ENCODE measurements at places on chromosomes 13 and 19.

DNA sequence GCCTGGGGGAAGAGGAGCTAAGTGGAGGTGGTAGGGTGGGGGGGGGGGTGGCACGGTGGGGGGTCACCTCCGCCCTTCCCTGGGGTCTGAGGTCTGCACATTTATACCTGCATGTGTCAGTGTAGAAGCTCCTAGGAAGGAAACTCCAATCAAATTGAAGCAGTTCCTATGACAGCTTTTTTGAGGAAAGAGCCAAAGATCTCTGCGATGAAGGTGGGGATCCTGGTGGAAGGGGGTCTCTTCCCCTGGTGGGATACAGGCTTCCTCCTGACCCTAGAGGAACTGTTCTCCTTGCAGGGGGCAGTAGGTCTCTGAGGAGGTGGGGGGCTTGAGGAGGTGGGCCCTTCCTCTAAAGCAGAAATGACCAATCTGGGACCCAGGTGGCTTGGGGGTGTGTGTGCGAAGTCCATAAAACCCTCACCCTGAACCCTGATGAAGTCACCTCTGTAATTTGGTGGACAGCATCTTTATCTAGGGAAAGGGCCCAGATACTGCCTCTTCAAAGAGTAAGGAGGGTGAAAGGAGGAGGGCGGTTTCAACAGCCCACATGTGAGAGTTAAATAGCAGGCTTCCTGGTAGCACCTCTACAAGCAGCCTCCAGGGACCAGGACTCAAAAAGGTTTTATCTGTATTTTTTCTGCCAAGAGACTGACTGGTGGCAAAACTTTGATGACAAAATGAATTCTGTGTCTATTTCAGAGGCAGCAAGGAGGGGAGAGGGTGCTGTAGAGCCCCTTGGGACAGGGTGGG lies 12.9 kb downstream of the RANBP3 start:
- no peak for DNase-seq

DNA sequence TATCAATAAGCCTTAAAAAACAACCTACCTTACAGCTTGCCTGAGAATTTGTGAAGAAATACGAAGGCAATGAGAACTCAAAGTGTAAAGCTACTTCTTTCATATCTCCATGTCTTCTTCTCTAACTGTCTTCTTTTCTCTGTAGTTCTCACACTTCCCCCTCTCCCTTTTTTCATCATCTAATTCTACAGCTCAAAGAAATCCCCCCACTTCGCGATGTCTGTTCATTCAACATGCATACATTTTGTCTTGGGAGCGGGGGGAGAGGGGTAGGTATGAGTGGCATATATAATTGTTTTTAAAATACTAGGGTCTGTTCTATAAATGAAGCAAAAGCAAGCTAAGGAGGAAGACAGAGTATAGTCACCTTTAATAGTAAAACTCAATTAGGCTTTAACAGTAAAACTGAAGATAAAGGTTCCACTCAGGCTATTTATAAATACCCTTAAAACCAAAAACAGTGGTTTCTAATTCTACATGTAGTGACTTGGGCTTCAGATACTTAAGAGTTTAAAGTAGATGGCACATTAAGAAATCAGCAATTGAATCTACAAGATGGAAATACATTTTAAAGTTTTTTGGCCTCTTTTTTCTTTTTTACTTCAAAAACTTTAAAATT lies 106.9 kb downstream of the KLF12 start:
- DNase-seq, result no peak

GRCh38 chr19:35041548-35042055 lies at the start of gene HPN:
Gene HPN, plus strand, starts transcription at chr19:35041721. Its CDS starts 786 bp downstream, at chr19:35042507.
- DNase-seq, result no peak

GRCh38 chr19:932648-933552 lies 7.1 kb downstream of the ARID3A start:
- DNase-seq, result peak; percentile 34

- DNase-seq, result no peak
Measured at GRCh38 chr19:1214862-1215731, 9.5 kb downstream of the STK11 start.

- no peak for DNase-seq
Measured at GRCh38 chr13:101120007-101120406, 296.3 kb downstream of the NALCN start.

GRCh38 chr19:11868188-11868587 lies 19.4 kb upstream of the ZNF69 start:
- no peak for DNase-seq

DNA sequence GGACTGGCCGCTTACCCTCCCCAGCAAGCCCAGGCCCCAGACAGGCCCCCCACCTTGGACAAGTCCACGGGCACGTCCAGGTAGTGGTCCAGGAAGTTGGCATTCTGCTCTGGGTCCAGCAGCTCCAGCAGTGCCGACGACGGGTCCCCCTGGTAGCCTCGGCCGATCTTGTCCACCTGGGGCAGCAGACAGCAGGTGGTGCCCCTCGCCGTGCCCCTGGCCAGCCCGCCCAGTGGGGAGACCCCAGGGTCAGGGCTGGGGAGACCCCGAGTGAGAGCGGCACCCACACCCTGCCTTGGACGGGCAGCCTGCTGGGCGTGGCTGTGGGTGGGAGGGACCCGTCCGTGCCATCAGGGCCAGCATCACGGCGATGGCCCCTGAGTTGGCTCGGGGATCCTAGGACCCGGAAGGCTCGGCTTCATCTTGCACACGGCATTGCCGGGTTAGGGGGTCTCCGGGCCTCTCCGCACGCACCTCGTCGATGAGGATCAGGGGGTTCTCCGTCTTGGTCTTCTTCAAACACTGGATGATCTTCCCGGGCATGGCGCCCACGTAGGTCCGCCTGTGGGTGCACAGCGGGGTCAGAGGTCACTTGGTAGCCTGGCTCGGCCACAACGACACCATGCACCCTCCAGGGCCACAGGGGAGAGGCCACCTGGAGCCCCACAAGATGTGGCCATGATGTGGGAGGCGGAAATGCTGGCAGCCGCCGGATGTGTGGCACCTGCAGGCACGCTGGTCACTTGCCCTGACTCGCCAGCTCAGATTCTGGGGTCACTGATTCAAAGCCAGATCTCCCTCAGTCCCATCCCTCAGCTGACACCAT lies 6.3 kb downstream of the RPL36 start:
- no peak for DNase-seq

GRCh38 chr19:33193865-33194362 lies at the start of gene LRP3:
Gene LRP3, plus strand, starts transcription at chr19:33194330. Its CDS starts 456 bp downstream, at chr19:33194786.
- no peak for DNase-seq

- DNase-seq, result no peak
Measured at GRCh38 chr19:49020931-49021895, 2.9 kb downstream of the CGB3 start.

DNA sequence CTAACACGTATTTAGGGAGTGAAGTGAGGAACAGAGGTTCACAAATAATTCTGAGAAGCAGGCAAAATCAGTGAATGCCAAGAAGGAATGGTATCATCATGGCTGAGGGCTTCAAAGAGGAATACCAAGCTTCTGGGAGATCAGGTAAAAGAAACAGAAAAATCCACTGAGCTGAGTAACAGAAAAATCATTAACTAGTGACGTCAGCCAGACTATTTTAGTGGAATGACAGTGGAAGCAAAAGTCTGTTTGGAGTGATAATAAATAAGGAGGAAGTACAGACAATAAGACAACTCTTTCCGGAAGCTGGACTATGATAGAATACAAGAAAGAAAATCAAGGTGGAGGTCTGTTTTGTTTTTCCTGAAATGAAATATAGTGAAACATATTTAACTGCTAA lies 83.5 kb downstream of the SACS start:
- DNase-seq, result no peak

DNA sequence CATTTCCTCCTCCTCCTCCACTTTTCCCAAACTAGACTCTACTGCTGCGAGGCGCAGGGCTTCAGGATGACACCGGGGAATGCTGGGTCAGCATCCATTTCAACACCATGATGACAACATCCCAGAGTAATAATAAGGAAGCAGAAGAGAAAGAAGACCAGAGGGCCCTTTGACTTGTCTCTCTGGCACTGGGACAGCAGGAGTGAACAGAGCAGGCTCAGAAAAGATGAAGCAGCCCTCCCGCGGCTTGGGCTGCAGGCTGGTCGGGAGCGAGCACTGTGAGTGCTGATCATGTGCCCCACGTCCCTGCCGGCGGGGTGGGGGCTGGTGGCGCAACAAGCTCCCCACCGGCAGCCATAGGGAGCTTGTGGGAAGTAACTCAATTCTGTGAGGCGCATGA lies 30.5 kb downstream of the RANBP3 start:
- no peak for DNase-seq

DNA sequence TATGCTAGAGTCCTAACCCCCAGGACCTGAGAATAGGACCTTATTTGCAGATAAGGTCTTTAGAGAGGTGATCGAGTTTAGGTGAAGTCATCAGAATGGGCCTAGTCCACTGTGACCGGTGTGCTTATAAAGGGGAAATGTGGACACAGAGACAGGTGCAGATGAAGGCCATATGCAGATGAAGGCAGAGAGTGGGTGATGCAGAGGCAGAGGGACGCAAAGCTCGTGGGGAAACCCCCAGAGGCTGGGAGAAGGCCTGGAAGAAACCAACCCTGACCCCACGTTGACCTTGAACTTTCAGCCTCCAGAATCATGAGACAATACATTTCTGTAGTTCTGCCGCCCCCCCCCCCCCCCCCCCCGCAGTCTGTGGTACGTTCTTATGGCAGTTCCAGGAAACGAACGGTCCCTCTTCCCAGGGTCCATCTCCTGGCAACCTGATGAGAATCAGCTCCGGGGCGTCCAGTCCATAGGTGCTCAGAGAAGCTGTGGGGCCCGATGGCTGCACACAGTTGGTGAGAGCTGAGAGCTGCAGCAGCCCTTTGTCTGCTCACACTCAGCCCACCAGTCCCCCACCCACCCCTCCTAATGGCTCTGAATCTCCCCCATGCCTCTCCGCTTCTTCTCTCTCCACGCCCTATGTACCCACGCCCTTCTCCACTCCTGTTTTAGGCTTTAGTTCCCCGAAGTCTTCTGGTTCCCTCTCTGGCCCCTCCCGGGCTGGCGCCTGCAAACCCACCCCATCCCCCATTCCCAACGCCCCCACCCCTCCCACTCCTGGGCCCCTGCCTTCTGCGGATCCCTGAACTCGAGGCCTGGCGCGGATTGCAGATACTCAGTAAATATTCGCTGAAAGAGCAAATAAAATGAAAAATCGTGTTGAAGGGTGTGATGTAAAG lies 218.3 kb upstream of the MAB21L1 start:
- no peak for DNase-seq

- no peak for DNase-seq
Measured at GRCh38 chr19:34381399-34382251, 16.6 kb downstream of the GPI start.

DNA sequence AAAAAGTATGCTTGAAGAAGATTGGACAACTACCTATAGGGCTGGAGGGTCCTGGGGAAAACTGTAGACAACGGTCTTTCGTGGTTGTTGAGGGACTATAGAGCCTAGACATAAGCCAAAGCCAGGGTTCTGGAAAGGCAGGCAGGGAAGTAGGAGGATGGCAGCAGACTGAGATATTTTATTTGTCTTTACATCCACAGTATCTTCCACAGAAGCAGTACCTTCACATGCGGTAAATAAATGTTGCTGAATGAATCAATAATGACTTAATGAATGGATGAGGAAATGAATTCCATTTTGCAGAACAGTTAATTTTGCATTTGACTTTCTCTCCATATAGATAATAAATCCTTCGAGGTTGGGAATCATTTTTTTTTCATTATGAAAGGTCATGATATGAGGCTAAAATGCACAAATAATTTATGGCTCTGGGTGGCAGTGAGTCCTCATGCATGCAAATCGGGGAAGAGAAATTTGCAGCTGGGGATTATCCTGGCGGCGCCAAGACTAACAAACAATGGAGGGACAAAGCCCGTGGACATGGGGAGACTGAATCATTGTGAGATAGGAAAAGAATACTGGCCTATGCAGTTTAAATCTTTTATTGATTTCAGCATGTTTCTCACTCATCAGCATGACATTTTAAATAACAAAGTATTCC lies 102.0 kb downstream of the ERCC5 start:
- DNase-seq, result no peak

GRCh38 chr13:25292301-25292700 lies 5.0 kb upstream of the MTMR6 start:
- DNase-seq, result no peak

GRCh38 chr13:74299721-74300120 lies 165.5 kb upstream of the KLF12 start:
- DNase-seq, result no peak

GRCh38 chr13:50676602-50677001 lies 166.9 kb downstream of the DLEU7 start:
- DNase-seq, result peak; percentile 23

GRCh38 chr19:53696951-53697350 lies 65.2 kb downstream of the DPRX start:
- DNase-seq, result no peak

GRCh38 chr13:51419001-51419636 lies 33.7 kb downstream of the INTS6 start:
- no peak for DNase-seq

- no peak for DNase-seq
Measured at GRCh38 chr19:45350477-45351058, 10.0 kb downstream of the KLC3 start.

GRCh38 chr13:44866411-44866911 lies 122.8 kb downstream of the NUFIP1 start:
- no peak for DNase-seq

GRCh38 chr19:56538761-56539263 lies at the start of gene ZFP28:
Gene ZFP28, plus strand, starts transcription at chr19:56538948. Its CDS starts 71 bp downstream, at chr19:56539019.
- DNase-seq, result peak; percentile 33

GRCh38 chr19:48806518-48806817 lies 4.4 kb downstream of the BCAT2 start:
- DNase-seq, result peak; percentile 20

DNA sequence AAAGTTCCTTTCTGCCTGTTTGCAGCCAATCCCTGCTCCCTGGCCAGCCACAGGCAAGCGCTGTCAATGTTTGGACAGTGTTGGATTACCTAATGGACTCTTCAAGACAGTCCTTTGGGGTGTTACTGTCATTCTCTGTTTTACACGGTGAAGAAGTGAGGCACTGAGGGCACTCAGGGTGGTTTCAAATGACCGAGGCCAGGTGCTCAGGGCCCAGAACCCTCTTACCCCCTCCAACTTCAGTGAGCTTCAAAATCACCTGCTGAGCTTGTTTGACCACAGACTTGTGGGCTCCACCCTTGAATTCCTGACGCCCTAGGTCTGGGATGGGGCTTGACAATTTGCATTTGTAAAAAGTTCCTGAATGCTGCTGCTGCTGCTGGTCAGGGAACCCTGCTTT lies 97.9 kb downstream of the GGACT start:
- DNase-seq, result no peak

DNA sequence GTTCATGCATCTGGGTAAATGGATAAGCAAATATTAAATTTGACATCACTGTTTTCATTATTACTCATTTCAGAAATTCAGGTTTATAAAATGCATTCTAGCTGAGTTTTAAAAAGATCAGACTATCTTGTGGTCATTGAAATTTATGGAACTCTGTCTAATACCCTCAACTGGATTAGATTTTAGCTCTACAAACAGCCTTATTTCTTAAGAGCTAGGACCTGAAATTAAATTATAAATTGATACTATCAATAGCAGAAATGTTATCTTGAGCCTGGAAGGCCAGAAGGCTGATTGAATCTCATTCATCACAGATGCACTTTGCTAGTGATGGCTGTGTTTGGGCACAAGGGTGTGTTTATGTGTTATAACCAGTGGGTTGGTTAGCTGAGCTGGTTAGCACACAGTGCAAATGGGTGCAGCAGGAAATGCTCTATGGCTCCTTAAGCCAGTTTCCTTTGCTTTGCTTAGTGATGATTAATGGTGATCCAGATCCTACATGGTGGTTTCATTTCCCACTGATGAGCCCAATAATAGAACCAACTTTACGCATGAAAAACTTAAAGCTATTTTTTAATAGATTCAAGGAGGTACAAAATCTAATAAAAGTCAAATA lies 310.8 kb upstream of the KLF12 start:
- no peak for DNase-seq

GRCh38 chr19:19113040-19113626 lies 25.1 kb downstream of the TMEM161A start:
- peak; percentile 24 for DNase-seq

GRCh38 chr19:924553-925086 lies 1.2 kb upstream of the ARID3A start:
- no peak for DNase-seq

Measured in T-helper 2 cell (primary cell).